ENCODE measurements at places on chromosomes 13 and 19. TPM values are rescaled to one million over a fixed set of nuclear protein-coding genes. Genes with fewer than 3 reads are reported as not detected.

Gene MISP3
- 3.8 TPM for total RNA-seq

Gene UBXN6
- total RNA-seq = 53.6 TPM

Gene CFD
- 18.9 TPM for total RNA-seq

Gene PPFIA3
- total RNA-seq = 6.9 TPM

Gene SHISA2
- total RNA-seq = not detected

Gene OR10H2
- not detected for total RNA-seq

Gene NCAN
- total RNA-seq = 0.01 TPM

Gene TRPC4
- total RNA-seq = not detected

Gene MCEMP1
- not detected for total RNA-seq

Gene KLK14
- 0.26 TPM for total RNA-seq

Gene RNASEH2B
- 29.8 TPM for total RNA-seq

Gene ZNF780A
- total RNA-seq = 25.9 TPM

Gene ZNF285
- total RNA-seq = 2.5 TPM

Gene ZNF329
- 3.2 TPM for total RNA-seq

Gene FTL
- total RNA-seq = 17,895 TPM

Gene ZNF728
- not detected for total RNA-seq

Gene PIK3R2
- 13.2 TPM for total RNA-seq

Gene TUBA3C
- total RNA-seq = not detected

Gene GIPR
- 2.8 TPM for total RNA-seq

Gene RAB3A
- total RNA-seq = 0.67 TPM

Gene KLHL1
- total RNA-seq = not detected

Gene DACH1
- not detected for total RNA-seq

Gene FOXA3
- 0.91 TPM for total RNA-seq

Gene GRK1
- total RNA-seq = not detected

Gene APC2
- 1.5 TPM for total RNA-seq

Gene C5AR1
- total RNA-seq = 1.5 TPM

Gene PDX1
- total RNA-seq = not detected

Gene NCCRP1
- total RNA-seq = 1.3 TPM

Gene KLK12
- not detected for total RNA-seq

Gene SIGLEC8
- not detected for total RNA-seq

Data from A549 treated with Hydrocortisone at 1 μM for 4 hours (cell line).